T-helper 1 cell treated with Interleukin-12 subunit alpha and Interleukin-12 subunit beta and Interleukin-4 antibody, amounts not matched to agents 30 ng/mL and 1 ng/mL, for 36 hours (primary cell): ENCODE measurements at places on chromosomes 4 and X. TPM values are rescaled to one million over a fixed set of nuclear protein-coding genes. Genes with fewer than 3 reads are reported as not detected.

The SPANXB1 gene
- total RNA-seq = not detected in 2 replicates

The TCEAL7 gene
- total RNA-seq = not detected in 2 replicates

The PSAPL1 gene
- not detected in 2 replicates for total RNA-seq

The MED12 gene
- 74.6 and 87.2 TPM in 2 replicates for total RNA-seq

The KCNIP4 gene
- not detected in 2 replicates for total RNA-seq

The MXRA5 gene
- total RNA-seq = not detected in 2 replicates

The RBM46 gene
- not detected in 2 replicates for total RNA-seq

The CENPVL1 gene
- total RNA-seq = not detected in 2 replicates

The POLN gene
- total RNA-seq = 7.6 and 9.4 TPM in 2 replicates

The RS1 gene
- total RNA-seq = not detected in 2 replicates

The HELT gene
- not detected in 2 replicates for total RNA-seq

The BST1 gene
- 0.88 and 1.3 TPM in 2 replicates for total RNA-seq

The NPY5R gene
- not detected in 2 replicates for total RNA-seq
